Upper lobe of left lung (tissue), 6 donors: ENCODE measurements at places on chromosomes 1 and 21. TPM values are rescaled to one million over a fixed set of nuclear protein-coding genes. Genes with fewer than 3 reads are reported as not detected.

DNA sequence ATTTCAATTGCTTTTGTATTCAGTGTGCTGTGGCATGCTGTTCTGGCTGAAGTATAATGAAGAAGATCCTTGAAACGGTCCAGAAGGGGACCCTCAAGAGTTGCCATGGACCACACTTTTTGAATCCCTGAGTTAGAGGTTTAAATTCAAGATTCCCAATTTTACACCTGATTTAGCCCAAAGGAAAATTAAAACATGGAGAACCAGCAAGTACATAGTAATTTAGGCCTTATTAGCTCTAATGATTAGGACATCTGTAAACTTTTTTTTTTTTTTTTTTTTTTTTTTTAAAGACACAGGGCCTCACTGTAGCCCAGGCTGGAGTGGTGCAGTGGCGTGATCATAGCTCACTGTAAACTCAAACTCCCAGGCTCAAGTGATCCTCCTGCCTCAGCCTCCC, 107.3 kb downstream of the ENAH start:
- H3K36me3 ChIP-seq = no peaks in the 10 kb centered on the region
- H3K4me1 ChIP-seq = no peaks in the 10 kb centered on the region
- no peaks in the 10 kb centered on the region for H3K27me3 ChIP-seq
- H3K4me3 ChIP-seq = no peak overlapping the region
- no peak overlapping the region for H3K27ac ChIP-seq

Gene CD34
- total RNA-seq = 8.8 TPM

- no peak overlapping the region for H3K27ac ChIP-seq
- DNase-seq = no peak
- no peaks in the 10 kb centered on the region for H3K36me3 ChIP-seq
- no peak overlapping the region for H3K4me3 ChIP-seq
These were observed 6.3 kb downstream of the ASPM start for GRCh38 chr1:197140121-197140520.

Gene KRTAP12-2
- not detected for total RNA-seq

DNA sequence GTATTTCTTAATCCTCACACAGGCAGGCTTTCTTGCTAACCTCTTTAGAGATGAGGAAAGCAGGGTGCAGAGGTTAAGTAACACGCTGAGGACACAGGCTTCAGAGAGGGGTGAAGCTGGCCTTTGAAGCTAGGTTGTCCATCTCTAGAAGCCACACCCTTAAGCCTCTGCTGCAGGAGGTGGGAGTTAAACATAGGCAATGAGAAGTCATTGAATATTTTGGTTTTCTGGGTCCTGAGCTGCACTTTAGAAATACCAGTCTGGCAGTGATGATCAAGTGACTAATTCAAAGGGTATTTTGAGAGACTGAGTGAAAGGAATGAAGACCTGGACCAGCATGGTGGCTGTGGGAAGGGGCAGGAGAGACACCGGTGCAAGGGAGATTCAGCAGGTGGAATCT, 9.9 kb downstream of the KCNJ15 start:
- peaks cover 68% of the 10 kb centered on the region for H3K4me1 ChIP-seq
- no peak for DNase-seq
- peak overlapping the region; percentile 66 for H3K27ac ChIP-seq
- no peaks in the 10 kb centered on the region for H3K36me3 ChIP-seq
- no peaks in the 10 kb centered on the region for H3K27me3 ChIP-seq
- no peak overlapping the region for H3K4me3 ChIP-seq

Gene S1PR1
- total RNA-seq = 80.9 TPM

DNA sequence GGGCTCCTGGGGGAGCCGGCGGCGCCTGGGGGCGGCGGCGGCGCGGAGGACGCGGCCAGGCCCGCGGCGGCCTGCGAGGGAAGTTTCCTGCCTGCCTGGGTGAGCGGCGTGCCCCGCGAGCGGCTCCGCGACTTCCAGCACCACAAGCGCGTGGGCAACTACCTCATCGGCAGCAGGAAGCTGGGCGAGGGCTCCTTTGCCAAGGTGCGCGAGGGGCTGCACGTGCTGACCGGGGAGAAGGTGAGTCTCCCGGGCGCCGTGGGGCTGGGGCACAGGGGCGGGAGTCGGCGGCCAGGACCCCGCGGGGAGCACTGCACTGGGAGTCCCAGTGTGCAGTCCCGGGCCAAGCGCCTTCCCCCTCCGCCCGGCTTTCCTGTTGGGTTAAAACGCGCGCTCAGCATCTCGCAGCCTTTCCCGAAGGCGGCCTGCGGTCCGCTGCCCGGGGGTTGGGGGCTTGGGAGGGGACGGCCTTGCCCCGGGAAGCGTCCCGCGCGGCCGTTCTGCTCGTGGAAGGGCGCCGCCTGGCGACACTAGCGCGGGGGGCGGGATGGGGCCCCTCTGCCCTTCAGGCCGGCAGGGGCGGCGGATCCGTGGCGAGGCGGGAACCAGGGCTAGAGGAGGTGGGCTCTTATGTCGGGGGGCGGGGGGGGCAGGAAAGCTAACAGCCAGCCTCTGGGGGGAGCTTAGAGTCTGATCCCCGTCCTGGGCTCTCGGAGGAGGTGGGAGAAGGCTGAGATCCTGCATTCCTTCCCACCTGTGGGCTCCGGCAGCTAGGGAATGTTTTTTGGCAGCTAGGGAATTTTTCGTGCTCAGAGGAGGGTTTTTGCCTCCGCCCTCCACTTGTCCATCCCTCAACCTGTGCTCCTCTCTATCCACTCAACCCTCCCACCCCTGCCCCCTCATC, 1.1 kb downstream of the HUNK start:
- H3K27ac ChIP-seq = no peak overlapping the region
- H3K4me1 ChIP-seq = peaks cover 17% of the 10 kb centered on the region
- H3K4me3 ChIP-seq = peak overlapping the region; percentile 43
- peaks cover 18% of the 10 kb centered on the region for H3K27me3 ChIP-seq

DNA sequence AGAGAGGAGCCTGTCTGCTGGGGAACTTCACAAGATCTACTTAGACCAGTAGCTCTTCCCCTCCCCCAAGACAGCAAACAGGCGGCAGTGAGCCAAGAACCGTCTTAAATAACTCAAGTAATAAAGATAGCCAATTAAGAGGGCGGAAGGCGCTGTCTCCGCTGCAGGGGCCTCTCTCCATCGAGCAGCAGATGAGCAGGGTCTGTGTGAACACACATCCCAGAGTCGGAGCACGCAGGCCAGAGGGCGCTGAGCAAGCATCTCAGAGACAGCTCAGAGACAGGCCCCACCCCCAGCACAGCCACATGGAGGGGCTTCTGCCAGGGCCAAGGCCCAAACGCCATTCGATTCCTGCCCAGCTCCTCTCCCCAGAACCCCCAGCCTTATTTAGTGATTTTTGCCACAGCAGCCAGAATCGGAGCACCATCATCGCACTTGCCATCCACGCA, 11.1 kb downstream of the IFFO2 start:
- no peaks in the 10 kb centered on the region for H3K27me3 ChIP-seq
- DNase-seq = no peak
- H3K27ac ChIP-seq = no peak overlapping the region
- peaks cover 74% of the 10 kb centered on the region for H3K4me1 ChIP-seq
- no peaks in the 10 kb centered on the region for H3K36me3 ChIP-seq
- no peak overlapping the region for H3K4me3 ChIP-seq

GRCh38 chr1:145689922-145690321, 17.2 kb downstream of the PDZK1 start:
- no peaks in the 10 kb centered on the region for H3K27me3 ChIP-seq
- no peak for DNase-seq
- peaks cover 5% of the 10 kb centered on the region for H3K4me1 ChIP-seq
- H3K36me3 ChIP-seq = no peaks in the 10 kb centered on the region
- no peak overlapping the region for H3K4me3 ChIP-seq

Gene GGPS1
- total RNA-seq = 28.0 TPM

Gene ZBTB8B
- 0.10 TPM for total RNA-seq

DNA sequence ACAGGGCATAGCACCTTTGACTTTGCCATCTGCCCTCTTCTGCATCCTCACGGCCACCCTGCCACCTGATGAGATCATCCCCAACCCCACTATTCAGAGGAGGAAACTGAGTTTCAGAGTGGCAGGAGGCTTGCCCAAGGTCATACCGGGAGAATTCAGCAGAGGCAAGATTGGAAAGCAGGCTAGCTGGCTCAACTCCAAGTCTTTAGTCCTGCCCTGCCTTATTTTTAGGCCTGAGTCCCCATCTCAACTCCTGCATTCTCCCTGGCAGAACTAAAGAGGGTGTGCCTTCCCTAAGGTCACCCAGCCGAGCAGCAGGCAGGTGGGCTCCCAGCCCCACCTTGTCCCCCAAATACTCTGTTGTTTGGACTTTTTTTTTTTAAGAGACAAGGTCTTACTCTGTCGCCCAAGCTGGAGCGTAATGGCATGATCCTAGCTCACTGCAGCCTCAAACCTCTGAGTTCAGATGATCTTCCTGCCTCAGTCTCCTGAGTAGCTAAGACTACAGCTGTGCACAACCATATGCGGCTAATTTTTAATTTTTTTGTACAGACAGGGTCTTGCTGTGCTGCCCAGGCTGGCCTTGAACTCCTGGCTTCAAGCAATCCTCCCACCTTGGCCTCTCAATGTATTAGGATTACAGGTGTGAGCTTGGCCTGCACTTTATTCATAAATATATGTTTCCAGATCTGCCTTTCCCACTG, 13.8 kb upstream of the FGR start:
- no peaks in the 10 kb centered on the region for H3K36me3 ChIP-seq
- no peaks in the 10 kb centered on the region for H3K27me3 ChIP-seq
- no peak for DNase-seq
- H3K27ac ChIP-seq = no peak overlapping the region
- peaks cover 16% of the 10 kb centered on the region for H3K4me1 ChIP-seq

Gene SGIP1
- 29.3 TPM for total RNA-seq

DNA sequence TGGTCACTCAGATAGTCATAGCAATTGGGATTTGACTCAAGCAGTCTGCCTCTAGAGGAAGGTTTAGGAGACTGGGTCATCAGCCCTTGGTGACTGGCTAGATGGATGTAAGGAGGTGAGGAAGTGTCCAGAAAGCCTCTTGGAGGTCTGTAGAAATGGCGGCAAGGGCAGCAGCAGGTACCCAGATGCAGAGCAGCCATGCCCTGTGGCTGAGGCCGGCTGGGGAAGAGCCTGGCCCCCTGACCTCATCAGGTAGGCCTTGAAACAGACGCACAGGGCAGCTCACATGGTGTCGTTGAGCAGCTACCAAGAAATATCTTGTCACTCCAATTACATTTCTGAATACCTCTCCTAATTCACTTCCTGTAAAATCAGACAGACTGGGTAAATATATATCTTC, 98.2 kb downstream of the DMRTB1 start:
- DNase-seq = no peak
- H3K4me1 ChIP-seq = no peaks in the 10 kb centered on the region
- H3K27me3 ChIP-seq = no peaks in the 10 kb centered on the region

DNA sequence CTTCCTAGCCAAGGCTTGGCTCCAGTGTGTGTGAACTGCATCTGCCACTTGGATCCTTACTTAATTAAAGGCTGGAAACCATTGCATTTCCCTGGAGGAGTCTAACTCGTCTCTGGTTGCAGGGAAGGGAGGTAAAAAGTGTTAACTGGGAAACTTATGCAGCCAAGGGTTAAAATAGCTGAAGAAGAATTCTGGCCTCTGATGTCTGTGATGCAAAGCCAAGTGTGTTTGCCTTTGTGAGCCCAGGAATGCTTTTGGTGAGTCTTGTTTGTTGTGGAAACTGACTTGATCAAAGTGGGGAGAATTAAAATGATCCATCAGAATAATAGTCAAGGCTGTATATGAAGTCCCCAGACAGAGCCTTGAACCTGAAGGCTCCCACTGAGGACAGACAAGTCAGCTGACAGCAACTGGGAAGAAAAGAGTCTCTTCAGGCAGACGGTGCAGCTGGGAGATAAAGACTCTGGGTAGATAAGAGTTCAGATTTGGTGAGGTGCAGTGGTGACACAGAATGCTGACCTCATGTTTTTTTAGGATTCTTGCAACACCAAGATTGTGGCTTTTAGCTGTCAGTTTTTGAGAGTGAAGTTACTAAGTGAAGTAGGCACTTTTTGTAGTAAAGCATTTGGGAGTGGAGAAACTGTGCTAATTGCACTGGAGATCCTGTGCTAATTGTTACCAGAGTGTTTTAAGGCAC, 59.5 kb upstream of the WLS start:
- no peak for DNase-seq
- H3K27ac ChIP-seq = no peak overlapping the region
- no peak overlapping the region for H3K4me3 ChIP-seq
- H3K36me3 ChIP-seq = no peaks in the 10 kb centered on the region
- no peaks in the 10 kb centered on the region for H3K27me3 ChIP-seq

DNA sequence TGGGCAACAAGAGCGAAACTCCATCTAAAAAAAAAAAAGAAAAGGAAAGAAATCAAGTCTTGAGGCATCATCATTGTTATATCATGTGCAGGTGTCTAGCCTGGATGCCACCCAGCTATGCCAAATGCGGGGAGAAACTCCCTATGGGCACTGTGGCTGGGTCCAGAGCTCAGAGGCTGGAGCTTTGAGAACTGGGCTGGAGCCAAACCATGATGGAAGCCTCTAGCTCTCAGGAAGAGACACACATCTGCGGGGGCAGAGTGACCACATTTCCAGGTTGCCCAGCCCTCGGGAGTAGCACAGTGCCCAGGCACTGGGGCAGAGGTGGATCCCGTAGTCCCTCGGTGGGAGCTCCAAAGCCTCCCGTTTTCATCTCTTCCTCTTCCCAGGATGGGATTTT, 58.9 kb downstream of the COL18A1 start:
- H3K27ac ChIP-seq = no peak overlapping the region
- no peaks in the 10 kb centered on the region for H3K4me1 ChIP-seq
- DNase-seq = no peak
- H3K36me3 ChIP-seq = no peaks in the 10 kb centered on the region

DNA sequence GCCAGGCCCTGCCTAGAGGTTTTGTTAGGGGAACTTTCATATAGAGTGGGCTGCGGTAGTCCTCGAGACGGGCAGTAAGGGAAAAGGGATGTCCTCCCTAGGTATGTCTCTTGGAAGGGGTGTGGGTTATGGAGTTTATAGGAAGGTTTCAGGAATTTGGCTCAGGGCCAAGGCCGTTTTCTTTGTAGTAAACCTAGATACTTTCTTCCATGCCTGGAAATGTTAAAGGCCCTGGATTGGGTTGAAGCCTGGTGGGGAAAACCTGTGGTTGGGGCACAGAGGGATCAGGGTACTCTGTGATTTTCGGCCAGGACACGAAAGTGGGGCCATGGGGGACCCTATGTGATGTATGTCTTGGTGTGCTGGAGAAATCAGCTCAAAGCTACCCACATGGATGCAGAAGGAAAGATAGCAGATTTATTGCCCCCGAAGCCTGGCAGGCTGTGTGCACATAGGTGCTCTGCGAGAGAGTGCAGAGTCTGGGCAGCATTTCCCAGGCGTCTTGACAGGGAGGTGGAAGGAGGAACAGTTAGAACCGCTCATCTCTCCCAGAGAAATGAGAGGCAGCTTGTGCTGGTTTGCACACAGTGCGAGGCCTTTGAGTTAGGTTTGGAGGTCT, 1.7 kb downstream of the SNAP47 start:
- DNase-seq = no peak
- H3K27ac ChIP-seq = no peak overlapping the region
- H3K4me3 ChIP-seq = no peak overlapping the region
- no peaks in the 10 kb centered on the region for H3K36me3 ChIP-seq
- no peaks in the 10 kb centered on the region for H3K27me3 ChIP-seq
- H3K4me1 ChIP-seq = peaks cover 15% of the 10 kb centered on the region

DNA sequence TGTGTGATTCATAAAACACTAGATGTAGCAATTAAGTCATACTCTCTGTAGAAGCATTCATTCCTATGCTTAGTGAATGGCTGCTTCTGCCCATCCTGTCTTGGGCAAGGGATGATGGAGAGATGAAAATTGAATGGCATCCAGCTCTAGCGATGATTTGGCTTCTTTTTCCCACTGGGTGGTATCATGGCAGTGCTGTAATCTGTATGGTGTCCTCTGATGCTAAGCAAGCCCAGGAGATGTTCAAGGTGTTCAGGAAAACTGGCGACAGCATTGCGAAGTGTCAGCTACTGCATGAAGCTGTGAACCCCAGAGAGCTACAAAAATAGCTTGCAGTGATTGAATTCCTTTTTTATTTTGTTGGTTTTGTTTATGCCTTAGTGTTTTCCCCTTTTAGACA, 48.9 kb upstream of the LEPR start:
- H3K36me3 ChIP-seq = no peaks in the 10 kb centered on the region
- no peak for DNase-seq
- no peak overlapping the region for H3K4me3 ChIP-seq
- H3K4me1 ChIP-seq = no peaks in the 10 kb centered on the region
- H3K27me3 ChIP-seq = no peaks in the 10 kb centered on the region
- H3K27ac ChIP-seq = no peak overlapping the region
